ENCODE measurements at places on chromosomes 4 and X.

DNA sequence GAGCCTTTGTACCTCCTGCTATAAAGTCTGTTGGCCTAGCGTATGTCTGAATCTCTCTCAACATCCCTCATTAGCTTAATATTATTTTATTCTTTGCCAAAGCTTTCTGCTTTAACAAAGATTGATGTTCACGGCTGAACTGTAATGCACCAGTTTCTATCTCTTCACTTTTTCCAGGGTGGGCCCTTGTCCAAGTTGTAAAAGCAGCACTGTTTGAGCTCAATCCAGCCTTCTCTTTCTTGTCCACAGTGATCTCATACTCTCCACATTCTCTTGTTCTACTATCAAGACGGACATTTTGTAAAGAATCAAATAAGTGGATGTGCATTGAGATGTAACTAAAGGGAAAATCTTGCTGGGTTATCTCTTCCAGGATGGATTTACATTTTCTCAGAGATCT, 34.4 kb upstream of the RTL3 start:
- no peak for DNase-seq

- no peak for DNase-seq
Observed at GRCh38 chrX:41877167-41877566, 46.2 kb downstream of the CASK start.

GRCh38 chrX:40310016-40310415, 212.3 kb upstream of the BCOR start:
- DNase-seq: no peak

- no peak for DNase-seq
Observed at GRCh38 chr4:26281881-26282280, 38.9 kb upstream of the RBPJ start.

DNA sequence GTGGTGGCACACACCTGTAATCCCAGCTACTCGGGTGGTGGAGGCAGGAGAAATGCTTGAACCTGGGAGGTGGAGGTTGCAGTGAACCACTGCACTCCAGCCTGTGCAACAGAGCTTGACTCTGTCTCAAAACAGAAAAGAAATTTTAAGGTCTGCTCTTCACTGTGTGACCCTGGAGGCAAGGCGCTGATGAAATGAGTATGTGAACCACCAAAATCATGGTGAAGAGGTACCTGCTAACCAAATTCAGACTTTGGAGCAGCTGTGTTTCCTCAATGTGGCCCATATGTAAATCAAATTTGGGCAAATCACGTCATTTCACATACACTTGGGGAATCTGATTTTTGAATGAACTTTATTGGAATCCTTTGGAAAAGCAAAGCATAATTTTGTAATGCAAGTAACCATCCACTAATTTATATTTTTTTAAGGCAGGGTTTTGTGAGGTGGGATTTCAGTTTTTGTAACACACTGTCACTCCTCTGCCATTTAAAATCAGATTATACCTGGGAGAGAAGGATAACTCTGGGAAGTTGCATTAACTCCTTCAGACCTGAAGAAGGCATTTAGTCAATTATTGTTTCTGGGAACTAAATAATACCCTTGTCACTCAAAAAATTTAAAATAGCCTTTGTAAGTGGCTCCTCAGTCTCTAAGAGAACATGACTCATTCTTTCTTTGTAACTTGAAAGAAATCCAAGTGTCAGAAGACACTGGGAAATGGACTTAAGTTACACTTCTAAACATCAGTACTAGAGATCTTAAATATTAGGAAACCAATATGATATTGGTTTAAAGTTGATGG, 24.0 kb downstream of the DOCK11 start:
- DNase-seq: no peak

DNA sequence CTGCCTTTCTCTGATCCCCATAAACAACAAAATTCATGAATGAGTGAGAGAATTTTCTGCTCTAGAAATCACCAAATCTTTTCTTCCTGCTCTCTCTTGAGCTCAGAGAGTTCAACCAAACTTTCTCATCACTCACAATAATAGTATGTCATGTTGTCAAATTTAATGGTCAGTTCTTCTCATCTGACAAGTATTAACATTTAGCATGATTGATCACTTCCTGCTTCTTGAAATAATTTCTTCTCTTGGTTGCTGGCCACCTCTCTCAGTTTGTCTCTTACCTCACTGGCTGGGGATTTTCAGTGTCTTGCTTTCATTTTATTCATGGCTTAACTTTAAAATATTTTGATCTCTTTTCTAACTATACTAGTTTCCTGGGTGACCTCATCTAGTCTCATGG, 25.5 kb upstream of the FGF5 start:
- no peak for DNase-seq

Measured in NCI-H524 (cell line).